NCI-H1930 (cell line): ENCODE measurements at places on chromosomes 7 and 10.

DNA sequence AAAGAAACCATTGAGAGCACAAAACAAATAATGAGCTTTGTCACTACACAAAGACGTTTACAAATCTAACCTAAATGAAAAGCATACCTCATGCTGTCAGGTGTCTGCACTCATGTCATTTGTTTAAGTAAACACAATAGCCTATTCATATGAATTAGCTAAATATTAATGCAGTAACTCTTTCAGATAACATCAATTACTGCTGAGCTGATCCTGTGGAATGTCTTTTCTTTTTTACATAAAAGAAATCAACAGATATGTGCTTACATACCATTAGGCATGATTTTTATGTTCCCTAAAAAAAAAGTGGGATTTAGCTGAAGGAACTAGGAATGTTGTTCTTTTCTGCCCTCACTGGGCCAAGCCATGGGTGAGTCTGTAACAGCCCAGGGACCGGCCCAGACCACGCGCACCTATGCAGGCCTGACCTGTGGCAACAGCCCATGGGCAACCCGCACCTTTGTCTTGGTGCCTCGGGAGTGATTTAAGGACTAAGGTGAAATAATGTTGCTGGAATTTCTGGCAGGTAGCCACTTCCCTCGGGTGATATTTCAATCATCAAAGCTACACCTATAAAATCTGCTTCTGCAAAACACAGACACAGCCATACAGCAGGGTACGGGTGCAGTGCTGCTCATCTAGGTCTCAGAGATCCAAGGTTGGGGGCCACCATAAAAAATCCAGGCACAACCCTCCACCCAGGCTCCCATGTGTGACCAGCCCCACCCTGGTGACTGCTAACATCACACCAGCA is 44.6 kb downstream of the FGFR2 start:
- no peak for DNase-seq

DNA sequence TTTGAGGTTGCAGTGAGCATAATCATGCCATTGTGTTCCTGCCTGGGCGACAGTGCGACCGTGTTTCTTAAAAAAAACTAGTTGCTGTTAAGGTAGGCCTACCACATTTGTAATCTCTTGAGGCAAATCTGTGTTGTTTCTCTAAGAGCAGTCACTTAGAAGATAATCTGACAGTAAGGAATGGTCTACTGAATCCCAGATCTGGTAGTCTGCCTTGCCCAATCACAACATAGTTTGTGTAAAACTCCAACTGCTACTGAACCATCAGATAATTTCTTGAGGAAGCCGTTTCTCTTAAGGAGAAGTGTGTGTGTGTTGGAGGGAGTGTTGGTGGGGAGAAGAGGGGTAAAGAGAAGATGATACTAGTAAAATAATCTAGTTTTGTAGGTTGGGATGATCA is 5.0 kb downstream of the NRF1 start:
- DNase-seq, result no peak

DNA sequence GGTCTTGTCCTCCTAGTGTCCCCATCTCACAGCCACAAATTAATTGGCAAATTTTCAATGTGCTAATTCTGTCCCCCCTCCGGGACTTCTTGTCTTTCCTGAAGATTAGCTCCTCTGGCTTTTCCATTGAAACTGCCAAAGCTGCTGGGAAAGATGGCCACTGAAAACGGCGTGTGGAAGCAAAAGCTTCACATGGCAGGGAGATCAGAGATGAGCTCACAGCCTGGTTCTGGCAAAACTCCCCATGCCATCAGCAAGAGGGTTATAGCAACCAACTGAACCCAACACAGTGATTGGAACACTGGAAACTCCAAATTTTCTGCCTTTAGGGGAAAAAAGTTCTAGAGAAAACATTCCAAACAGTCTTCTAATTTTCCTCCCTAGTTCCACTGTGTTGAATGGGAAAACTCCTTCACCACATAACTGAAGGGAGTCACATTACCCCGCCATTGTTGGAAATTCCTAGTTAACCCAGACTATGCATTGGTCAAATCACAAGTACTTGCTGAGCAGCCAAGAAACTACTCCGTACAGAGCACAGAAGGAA is 37.0 kb downstream of the NRAP start:
- DNase-seq, result no peak

DNA sequence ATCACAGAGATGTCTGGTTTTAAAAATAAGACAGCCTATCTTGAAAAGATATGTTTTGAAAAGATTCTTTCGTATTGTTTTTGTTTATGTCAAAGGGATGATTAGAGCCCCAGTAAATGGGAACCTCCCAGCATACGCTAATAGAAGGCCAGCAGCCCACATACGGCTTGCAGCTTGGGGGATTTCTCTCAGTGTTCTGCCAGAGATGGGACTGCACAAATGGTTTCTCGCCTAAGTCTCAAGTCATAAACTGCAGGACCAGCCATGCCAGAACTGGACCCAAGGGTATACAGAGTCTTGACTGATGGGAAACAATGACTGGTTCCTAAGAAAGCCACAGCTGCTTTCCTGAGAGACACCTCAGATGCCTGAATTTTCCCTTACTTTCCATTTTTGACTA is 306.9 kb upstream of the DGKB start:
- DNase-seq, result no peak

DNA sequence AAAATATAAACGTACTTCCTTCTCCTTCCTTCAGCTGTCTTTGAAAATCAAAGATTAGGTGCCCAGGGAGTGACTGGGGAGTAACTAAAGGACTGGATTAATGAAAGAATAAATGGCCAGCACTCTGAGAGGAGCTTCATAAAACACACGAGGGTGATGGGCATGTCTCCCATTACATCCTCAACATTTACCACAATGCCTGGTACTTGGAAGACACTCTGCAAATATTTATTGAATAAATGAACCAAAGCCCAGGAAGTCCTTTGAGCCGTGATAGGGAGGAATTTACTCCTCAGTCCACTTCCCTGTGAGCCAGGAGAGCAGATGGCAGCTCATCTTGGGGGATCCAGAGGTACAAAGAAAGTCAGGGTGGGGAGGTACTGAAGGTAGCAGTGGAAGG is 96.3 kb downstream of the RAB11FIP2 start:
- no peak for DNase-seq

- no peak for DNase-seq
Observed at GRCh38 chr10:72264536-72264935, 9.2 kb upstream of the DDIT4 start.

- no peak for DNase-seq
Observed at GRCh38 chr10:117441812-117442443, 66.7 kb upstream of the PDZD8 start.

DNA sequence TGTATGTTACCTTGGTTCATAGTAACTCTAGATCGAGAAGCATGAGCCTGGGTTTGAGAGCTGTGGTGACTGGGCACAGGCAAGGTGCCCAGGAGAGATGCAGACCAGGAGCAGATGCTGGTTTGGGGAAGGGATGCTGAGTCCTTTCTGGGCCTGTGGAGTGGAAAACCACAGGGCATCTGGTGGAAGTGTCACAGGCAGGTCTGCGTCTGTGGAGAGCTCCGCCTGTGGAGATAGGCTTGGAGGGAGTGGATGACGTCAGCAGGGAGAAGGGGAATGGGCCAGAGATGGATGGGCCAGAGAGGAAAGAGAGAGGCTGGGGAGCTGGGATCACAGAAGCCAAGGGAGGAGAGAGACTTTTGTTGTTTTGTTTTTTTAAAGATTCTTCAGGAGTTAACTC is 14.8 kb downstream of the CYP26A1 start:
- DNase-seq, result no peak

DNA sequence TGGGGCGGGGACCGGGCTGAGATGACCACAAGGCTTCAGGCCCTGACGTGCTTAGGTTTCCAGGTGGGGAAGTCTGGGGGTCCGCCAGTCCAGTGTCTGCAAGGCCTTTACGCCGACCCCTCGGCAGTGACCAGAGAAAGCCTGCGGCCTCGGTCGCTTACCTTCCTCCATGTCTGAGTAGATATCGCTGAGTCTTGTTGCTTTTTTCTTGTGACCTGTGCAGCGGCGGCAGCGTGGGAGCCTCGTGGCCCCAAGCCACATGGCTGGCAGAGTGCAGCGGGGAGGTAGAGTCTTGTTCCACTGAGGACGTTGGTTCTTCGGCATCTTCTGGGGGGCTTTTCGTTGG is 329 bp downstream of the NOLC1 start:
- DNase-seq, result no peak

DNA sequence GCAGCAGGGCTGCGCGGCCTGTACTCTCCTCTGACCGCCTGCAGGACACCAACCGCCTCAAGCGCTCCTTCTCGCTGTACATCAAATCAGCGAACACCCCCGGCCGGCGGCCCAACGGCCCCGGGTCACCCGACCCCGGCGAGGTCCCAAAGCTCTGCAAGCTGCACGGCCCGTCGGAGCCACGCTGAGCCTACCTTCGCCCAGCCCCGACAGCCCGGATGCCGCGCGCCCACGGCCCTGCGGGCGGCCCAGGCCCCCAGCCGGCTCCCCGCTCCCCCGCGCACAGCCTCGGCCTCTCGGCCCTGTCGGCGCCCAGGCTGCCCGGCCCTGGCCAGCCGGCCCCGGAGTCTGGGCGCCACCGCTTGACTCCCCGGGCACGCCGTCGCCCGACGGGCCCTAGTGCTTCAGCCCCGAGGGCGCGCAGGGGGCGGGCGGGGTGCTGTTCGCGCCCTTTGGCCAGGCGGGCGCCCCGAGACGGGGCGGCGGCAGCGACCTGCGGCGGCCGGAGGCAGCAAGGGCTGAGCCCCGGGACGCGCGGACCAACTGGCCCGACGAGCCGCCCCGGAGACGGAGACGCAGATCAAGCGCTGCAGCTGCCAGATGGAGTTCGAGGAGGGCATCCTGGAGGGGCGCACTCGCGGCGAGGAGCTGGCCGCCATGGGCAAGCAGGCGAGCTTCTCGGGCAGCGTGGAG is 11.1 kb upstream of the SEC24C start:
- DNase-seq, result no peak

- no peak for DNase-seq
Observed at GRCh38 chr7:78993341-78993740, 460.1 kb downstream of the MAGI2 start.

- no peak for DNase-seq
Observed at GRCh38 chr7:84800846-84801245, 386.0 kb downstream of the SEMA3D start.

DNA sequence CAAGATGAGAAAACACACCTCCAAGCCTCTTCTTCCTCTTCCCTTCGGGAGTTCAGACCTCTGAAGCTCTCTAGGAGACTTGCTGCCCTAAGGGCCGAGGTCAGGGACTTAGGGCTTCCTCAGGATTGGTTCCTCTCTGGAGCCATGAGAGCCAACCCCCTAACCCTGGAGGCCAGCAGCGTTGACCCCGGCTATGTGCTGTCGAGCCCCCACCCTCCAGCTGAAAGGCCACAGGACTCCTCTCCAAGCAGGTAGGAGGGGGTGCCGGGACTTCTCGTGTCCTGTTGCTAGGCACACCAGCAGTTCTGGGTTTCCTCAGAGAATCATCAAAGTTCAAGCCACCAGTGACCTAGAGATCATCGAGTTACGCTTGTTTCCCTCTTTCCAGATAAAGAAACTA is 87.4 kb downstream of the ARHGAP22 start:
- no peak for DNase-seq
